Stimulated activated CD8-positive, alpha-beta memory T cell treated with anti-CD3 and anti-CD28 coated beads, Interleukin-2, amount 100 ng/mL, for 1 hour (primary cell): ENCODE measurements at places on chromosomes 5 and 9.

DNA sequence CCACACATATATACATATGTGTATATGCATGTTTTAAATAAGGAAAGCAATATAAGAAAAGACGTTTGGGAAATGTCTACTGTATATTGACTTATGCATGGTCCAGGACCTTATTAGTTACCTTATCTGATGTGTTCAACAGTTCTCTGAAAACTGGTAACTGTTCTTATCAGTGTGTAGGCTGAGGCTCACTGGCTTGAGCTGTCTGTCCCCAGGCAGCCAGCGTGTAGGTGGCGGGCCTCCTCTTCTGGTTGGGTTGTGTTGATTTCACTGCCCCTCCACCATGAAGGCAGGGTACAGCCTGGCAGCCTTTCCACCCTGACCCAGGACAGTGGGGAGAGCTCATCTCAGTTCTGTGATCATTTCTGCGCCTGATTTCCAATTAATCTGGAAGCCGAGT lies 38.7 kb upstream of the SEMA4D start:
- DNase-seq, result no peak

DNA sequence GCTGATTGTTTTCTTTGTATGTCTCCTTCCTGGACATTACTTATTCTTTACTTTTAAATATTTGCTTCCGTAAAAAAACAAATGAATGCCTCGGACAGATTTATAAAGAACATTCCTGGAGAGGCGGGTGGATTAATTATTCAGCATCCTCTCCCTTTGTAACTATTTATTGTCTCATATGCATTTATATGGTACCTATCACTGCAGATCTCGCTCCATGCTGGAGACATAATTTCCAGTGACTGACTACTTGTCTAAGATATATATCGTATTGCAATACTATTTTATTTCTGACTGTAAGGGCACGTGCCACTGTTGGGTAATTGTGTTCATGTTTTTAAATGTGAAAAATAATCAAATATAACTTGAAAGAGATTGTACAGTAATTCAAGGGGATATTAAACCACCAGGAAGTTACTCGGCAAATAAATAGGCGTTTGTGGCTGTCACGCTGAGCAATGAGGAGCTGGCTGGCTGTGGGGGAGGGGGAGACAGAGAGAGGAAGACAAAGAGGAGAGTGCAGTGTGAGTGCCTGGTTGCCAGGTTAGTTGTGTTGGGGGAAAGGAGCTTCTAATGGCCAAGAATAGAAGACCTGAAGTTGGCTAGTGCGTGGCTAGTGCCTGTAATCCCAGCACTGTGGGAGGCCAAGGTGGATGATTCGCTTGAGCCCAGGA lies 131.8 kb upstream of the GABRP start:
- DNase-seq, result no peak

GRCh38 chr5:123174916-123175481 lies 86.0 kb downstream of the PRDM6 start:
- no peak for DNase-seq

GRCh38 chr9:86557918-86558317 lies 203.7 kb upstream of the TUT7 start:
- DNase-seq, result no peak

- no peak for DNase-seq
Observed at GRCh38 chr9:27771803-27772545, 198.7 kb upstream of the C9orf72 start.
